Endothelial cell (in vitro differentiated cells): ENCODE measurements at places on chromosomes 6 and 20.

GRCh38 chr6:40640599-40641227 lies 53.5 kb upstream of the LRFN2 start:
- DNase-seq = no peak

DNA sequence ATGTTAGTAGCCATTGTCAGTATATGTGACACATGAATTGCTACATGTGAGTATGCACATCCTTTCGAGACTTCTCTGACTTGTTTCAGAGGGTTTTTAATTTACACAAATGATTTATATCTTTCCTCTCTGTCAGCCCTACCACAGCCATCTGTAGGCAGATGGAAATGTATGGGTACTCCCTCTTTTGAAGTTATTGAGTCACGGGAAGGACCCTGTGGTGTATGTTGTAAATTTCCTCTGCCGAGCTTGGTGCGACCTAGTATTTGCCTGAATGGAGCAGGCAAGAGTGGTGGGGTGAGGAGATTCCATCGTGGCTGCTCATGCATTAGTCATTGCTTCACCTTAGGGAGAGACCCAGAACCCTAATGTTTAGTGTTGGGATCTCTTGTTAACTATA lies 171.9 kb downstream of the JARID2 start:
- no peak for DNase-seq

GRCh38 chr6:579339-579738 lies 77.6 kb downstream of the HUS1B start:
- no peak for DNase-seq

GRCh38 chr6:157271911-157272310 lies 51.4 kb downstream of the TMEM242 start:
- no peak for DNase-seq

GRCh38 chr6:114281496-114281895 lies 61.3 kb downstream of the HS3ST5 start:
- DNase-seq = no peak

GRCh38 chr6:71579902-71580301 lies 291.3 kb downstream of the OGFRL1 start:
- DNase-seq = no peak

- no peak for DNase-seq
Observed at GRCh38 chr6:119395192-119395591, 45.6 kb upstream of the MAN1A1 start.

DNA sequence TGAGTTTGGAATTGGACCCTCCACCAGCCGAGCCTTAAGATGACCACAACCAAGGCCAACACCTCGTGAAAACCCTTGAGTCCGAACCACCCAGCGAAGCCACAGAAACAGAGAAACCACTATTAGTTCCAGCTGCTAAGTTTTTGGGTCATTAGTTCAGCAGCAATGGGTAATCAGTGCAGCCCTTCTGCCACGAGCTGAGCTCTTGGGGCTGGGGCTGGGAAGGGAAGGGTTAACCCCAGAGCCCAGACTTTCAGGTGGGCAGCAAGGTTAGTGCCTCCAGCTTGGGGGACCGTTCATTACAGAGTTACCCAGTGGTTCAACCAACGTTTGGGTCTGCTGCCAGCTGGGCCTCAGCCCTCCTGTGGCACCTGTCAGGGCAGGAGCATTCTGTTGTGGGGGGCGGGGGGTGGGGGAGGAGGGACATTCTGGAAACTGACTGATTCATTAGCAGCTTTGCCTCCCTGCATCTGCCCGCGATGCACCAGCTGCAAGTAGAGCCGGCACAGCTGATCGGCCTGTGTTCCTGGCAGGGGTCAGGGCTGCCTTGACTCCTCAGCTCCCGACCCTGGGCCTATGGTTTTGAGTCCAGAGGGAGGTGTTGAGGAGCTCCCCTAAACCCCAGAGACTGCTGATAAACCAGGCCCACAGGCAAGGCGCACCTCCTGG lies 52.7 kb downstream of the TGM2 start:
- no peak for DNase-seq

DNA sequence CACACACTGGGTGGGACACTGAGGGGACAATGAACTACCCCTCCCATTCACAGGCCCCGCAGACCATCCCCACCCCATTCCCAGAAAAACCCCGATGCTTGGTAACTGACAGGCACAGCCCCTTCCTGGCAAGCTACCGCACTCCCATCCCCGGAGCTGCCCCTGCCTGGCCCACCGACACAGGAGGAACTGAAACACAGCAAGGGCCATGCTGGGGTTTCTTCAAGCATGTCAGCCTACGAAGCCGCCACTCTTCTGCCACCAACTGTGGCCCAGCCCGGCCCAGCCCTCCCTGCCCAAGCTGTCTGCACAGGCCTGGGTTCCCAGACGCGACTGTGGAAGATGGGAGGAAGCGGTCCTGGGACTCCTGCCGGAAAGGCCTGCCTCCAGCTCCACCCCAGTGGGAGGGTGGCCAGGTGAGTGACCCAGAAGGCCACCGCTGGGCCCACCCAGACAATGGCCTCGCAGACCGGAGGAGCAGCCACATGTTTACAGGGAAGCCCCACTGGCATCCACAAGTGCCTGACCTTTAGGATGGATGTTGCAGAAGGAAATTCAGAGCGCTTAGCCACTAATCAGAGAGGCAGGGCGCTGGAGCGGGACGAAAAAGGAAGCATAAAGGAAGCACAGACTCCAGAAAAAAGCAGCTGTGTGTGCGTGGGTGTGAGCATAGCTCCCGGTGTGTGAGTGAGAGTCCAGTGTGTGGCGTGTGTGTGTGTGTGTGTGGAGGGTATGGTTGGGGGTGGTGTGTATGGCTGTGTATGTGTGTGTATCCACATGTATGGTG lies 91.6 kb downstream of the PRND start:
- DNase-seq = no peak

DNA sequence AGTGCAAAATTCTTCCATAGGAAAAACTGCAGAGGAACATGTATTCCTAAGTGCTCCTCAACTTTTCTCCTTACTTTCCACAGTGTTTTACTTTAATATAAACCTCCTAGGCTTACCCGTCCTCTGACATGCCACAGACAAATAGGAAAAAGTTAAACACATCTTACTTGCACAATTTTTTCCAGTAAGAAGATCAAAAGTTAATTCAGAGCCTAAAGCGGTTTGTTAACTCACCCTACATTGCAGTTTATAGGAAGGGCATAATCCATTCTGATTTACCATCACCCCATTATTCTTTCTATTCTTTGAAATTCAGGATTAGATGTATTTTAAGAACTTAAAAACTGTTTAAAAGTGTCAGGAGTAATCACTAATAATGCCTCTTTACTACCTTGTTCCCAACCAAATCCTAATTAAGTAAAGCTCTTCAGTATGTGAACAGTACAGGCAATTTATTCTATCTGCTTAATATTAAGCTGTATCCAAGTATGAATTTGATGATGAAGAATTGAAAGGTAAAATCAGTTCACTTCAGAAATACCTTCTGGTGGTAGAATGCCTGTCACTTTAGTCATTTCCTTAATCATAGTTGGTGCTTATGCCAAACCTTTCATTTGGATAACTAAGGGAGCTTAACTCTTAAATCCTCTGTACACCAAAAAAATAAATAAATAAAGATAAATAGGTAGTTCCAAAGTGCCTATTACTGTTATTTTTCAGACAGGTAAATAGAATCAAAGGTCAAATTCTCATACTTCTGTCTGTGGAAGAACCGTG lies 292.0 kb downstream of the ALDH8A1 start:
- no peak for DNase-seq

- DNase-seq = no peak
Observed at GRCh38 chr20:53793783-53794383, 200.2 kb upstream of the ZNF217 start.

GRCh38 chr6:97085772-97086171 lies 161.2 kb downstream of the KLHL32 start:
- DNase-seq = no peak

- DNase-seq = no peak
Observed at GRCh38 chr6:9646342-9647070, 768.4 kb downstream of the TFAP2A start.

DNA sequence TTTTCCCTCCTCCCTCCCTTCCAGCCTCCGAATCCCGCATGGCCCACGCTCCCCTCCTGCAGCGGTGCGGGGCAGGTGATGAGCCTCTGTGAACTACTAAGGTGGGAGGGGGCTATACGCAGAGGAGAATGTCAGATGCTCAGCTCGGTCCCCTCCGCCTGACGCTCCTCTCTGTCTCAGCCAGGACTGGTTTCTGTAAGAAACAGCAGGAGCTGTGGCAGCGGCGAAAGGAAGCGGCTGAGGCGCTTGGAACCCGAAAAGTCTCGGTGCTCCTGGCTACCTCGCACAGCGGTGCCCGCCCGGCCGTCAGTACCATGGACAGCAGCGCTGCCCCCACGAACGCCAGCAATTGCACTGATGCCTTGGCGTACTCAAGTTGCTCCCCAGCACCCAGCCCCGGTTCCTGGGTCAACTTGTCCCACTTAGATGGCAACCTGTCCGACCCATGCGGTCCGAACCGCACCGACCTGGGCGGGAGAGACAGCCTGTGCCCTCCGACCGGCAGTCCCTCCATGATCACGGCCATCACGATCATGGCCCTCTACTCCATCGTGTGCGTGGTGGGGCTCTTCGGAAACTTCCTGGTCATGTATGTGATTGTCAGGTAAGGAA lies at the start of gene OPRM1:
Gene OPRM1, plus strand, starts transcription at position 10 of the 612 bp plus-strand sequence. Its CDS starts 305 bp downstream, at position 315.
- DNase-seq = peak; percentile 89

DNA sequence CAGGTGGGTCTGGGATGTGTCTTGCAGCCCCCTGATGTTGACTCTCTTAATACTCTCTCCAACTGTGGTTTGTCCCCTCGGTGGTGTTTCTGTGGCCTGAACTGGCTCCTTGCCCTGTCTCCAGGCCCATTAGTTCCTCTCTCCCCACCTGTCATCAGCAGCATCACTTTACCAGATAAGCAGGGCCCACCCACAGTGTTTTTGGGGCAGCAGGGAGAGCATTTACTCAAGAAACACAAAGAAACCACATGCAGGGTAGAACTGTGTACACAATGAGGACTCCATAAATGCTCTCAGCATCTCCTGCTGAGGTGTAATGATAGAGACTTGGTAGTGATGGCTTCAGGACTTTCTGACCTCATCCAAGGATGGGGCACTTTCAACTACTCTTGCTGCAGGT lies 20.2 kb upstream of the MRPS18A start:
- no peak for DNase-seq

GRCh38 chr6:109073344-109074132 lies 21.1 kb downstream of the SESN1 start:
- DNase-seq = peak; percentile 37

DNA sequence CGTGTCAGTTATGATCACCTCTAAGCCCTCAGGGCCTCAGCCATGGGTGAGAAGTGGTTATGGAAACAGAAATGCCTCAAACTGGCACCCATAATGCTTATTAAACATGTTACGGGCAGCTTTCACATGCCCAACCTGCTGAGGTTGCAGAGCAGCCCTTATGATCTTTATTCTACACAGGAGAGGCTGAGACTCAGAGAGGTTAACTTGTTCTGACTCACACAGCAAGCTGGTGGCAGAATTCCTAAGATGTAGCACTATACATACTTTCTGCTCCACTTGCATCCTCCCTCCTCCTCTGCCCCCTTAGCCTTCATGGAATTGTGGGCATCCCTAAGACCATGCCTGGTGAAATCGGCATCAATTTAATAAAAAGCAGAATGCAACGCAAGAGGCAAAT lies 34.7 kb upstream of the IGF2R start:
- DNase-seq = no peak

GRCh38 chr6:156449569-156449968 lies 327.6 kb upstream of the ARID1B start:
- no peak for DNase-seq

DNA sequence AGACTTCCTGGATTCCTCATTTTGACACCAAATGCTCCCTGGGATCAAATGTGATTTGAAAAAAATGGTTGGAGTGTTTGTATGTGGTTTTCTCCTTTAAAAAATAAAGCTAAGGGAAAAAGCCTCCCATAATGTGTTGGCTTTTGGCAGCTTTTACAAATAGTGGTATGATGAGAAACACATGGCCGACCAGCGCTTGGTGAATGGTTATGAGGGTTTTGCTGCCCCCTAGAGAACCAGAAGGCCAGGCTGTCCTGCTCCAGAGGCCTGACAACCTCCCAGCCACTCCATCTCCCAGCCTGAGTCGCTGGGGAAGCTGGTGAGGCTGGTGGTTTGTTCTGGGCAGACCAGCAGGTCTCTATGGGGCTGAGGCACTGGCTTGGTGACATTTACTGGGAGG lies 69.3 kb downstream of the CLIC5 start:
- peak; percentile 10 for DNase-seq

- no peak for DNase-seq
Observed at GRCh38 chr6:135291288-135292076, 110.4 kb downstream of the MYB start.

- no peak for DNase-seq
Observed at GRCh38 chr20:50837532-50838321, 42.9 kb downstream of the BCAS4 start.

DNA sequence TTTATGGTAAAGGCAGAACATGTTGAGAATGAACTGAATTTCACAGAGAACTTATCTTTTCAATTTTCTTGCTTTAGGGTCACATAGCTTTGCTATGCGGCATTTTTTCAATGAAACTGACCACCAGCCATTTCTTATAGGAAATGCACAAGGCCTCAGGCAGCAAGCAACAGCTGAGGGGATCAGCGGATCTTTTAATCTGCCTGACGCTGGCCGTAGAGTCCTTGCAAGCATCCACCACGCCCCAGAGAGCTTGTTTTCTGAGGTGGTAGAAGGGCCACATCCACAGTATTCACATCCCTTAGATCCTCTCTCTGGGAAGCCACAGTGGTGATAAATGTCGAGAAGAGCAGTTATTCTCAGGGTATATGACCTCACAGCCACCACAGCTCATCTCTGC lies 34.3 kb downstream of the FLRT3 start:
- DNase-seq = no peak

GRCh38 chr20:50417023-50417329 lies 93.2 kb upstream of the PTPN1 start:
- no peak for DNase-seq

DNA sequence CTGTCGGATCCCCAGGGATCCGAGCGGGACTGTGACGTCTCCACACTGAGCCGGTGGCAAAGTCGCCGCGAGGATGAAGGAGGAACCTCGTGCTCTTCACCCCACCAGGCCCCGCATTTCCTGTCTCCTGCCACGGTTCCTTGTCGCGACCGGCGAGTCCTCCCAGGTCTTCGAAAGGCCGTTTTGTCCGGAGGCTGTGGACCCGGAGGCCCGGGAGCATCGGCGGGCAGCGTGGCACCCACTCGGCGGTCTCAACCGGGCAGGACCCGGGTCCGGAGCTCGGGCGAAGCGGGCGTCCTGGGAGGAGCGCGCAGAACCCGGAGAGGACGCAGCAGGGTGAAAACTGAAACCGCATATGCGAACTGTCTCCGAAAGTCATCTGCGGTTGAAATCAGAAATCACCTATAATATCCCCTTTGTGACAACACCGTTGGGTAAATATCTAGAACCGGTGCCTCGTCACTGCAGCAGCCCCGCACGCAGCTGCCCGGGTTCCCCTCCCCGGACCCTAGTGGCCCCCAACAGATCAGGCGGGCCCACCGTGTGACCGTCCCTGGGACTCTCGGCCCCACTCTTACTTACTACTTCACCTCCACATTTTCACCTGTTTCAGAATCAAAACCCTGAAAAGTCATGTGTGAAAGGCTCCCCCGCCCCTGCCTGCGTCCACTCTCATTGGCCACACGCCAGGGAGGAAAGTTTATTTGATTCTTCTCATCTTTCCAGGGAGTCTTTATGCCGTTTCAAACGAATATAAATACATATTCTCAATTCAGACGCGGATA lies 3.1 kb upstream of the ULBP2 start:
- no peak for DNase-seq

- no peak for DNase-seq
Observed at GRCh38 chr6:71481801-71482200, 193.2 kb downstream of the OGFRL1 start.

- no peak for DNase-seq
Observed at GRCh38 chr6:118188561-118188960, 281.5 kb downstream of the SLC35F1 start.

- DNase-seq = no peak
Observed at GRCh38 chr20:40159276-40159675, 529.8 kb downstream of the MAFB start.
